A673 (cell line): ENCODE measurements at places on chromosomes 7 and 10.

GRCh38 chr10:11208908-11209829 lies 191.5 kb downstream of the CELF2 start:
- no peak for DNase-seq

GRCh38 chr7:125695626-125696025 lies 766.0 kb upstream of the POT1 start:
- no peak for DNase-seq

GRCh38 chr7:10312942-10313341 lies 660.7 kb upstream of the PHF14 start:
- DNase-seq, result no peak

GRCh38 chr7:101922631-101923601 lies 105.5 kb downstream of the CUX1 start:
- DNase-seq, result no peak

DNA sequence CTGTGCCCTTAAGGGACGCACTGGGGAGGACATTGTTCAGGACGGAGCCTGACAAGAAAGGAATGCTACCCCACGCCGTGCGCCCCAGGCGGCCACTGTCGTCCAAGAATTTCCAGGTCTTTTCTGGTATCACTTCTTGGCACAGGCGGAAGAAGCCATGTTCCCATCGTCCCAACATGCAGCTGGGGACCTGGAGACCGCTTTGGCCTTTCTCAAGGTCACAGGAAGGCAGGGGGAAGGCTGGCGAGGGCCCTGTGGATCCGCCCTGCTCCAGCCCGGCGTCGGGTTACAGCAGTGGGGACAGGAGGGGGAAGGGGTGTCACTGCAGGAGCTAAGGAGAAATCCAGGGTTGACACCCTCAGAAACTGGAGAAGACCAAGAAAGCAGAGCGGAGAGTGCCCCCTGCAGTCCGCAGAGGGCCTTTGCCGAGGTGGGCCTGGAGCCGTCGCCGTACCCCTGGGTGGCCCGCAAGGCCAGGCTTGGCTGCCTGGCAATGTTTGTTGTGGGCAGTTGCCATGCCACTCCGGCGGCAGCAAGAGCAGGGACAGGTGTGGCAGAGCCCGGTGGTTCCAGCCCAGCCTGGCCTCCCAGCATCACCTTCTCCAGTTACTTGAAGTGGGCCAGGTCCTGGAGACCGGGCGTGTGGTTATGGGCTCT lies 104.1 kb downstream of the LHPP start:
- DNase-seq, result peak; percentile 50

DNA sequence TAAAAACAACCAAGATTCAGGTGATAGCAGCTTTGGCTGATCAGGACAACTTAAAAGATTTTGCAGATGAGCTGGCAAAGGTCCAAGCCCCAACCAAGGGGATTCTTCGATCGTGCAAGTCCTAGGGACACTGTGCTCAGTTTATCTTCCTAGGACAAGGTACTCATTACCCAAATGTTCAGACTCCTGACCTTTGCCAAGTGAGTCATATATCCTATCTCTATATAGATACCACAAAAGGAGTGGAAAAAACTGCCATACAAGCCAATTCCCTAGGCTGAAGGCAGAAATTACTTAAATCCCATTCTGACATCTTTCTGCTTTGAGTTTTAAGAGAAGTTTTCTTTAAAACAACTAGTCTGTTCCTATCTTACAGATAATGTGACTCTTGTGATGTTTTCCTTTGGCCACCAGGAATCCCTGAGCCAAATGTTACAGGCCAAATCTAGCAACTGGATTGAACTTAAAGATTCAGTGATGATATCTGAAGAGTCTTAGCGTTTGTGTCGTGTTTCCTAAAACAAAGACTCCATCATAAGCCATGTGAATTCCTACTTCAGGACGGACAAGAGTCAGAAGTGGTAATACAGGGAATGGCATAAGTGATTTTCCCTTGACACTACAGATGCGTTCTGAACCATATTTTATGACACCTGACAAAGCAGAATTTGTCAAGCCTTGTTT lies 142.6 kb upstream of the ASAH2 start:
- no peak for DNase-seq

GRCh38 chr10:58282615-58283014 lies 13.7 kb downstream of the CISD1 start:
- peak; percentile 23 for DNase-seq

DNA sequence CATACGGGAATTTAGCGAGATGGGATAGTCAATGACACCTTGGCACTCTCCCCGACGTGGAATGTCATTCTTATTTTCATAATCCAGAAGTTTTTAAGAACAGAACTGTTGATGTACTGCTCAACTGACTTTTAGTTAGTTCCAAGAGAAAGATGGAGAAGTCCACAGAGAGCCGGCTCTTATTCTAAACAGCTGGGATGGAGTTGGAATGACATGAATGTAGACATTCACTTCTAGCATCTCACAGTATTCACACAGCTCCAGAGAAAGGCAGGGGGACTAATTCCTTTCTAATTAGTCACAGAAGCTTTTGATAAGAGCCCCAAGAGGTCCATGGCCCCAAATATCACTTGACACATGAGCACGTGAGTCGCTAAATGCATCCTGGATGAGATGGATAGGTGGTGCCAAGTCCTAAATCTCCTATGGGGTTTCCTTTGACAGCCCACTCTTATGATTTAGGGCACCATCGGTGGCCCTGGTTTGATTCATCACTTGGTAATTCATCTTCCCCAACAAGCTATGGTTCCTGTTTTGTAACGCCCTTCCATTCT lies 420.3 kb upstream of the AUTS2 start:
- no peak for DNase-seq

- peak; percentile 85 for DNase-seq
Measured at GRCh38 chr7:108311446-108312168, 144.6 kb downstream of the NRCAM start.

- peak; percentile 90 for DNase-seq
Measured at GRCh38 chr10:24849051-24849450, 103.4 kb downstream of the PRTFDC1 start.

GRCh38 chr7:113628948-113629847 lies 289.6 kb downstream of the PPP1R3A start:
- DNase-seq, result no peak

DNA sequence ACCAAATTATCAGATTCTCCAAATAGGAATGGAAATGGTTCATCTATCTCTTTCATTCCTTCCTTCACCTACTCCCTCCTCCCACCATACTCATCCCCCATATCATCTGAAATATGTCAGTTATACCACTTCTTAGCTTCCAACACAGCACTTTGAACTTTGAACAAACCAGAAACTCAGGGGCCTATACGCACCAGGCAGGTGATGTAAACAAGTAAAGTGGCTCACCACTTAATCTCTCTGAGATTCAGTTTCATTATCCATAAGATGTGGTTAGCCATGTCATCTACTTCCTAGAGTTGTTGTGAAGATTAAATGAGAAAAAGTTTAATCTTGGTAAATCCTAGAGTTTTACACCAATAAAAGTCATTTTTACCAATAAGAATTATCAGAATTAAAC lies 65.9 kb upstream of the LRRN3 start:
- DNase-seq, result no peak

DNA sequence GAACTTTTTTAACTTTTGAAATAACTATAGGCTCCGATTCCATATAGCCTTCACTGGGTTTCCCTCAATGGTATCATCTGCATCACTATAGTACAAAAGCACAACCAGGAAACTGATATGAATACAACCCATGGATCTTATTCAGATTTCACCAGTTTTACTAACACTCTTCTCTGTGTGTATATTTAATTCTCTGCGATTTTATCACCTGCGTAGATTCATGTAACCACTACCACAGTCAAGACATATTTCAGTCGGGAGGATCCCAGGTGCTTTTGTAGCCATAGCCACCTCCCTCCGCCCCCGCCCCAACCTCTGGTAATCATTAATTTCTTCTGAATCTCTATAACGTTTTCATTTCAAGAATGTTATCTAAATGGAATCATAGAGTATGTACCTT lies 82.8 kb upstream of the C7orf33 start:
- no peak for DNase-seq

DNA sequence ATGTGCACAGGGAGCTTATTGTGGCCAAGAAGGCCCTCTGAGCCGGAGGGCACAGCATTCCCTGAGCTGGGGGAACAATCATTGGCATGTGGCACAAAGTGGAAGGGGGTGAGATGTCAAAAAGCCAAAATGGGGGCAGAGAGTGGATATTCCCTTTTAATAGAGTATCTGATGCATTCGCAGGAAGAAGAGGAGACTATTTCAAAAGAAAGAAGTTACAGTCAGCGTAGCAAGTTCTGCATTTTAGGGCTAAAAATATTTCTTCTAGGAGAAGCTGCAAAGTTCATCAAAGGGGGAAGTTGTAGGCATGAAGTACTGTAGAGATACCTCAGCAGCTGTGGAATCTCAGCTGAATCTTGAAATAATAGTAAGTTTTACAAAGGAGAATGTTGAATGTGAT lies 136.0 kb upstream of the WDR11 start:
- DNase-seq, result no peak

DNA sequence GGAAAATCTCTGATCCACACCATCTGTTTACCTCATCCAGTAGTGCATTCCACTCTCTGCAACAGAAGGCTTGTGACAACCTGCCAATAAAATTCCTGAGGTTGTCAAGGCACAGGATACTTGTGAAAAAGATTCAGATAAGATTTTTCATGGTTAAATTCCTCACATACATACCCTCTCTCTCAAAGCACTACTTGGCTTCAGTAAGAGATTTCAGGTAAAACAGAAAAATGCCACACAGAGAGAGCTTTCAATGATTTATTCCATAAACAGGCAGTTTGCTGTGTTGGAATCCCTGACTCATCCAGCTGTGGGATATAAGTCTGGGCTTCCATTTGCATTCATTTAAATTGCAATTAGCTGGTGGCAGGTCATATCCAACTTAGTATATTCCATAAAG lies 99.7 kb upstream of the CAV2 start:
- peak; percentile 43 for DNase-seq
